Uterus (tissue), 4 donors: ENCODE measurements at places on chromosomes 12 and 14. TPM values are rescaled to one million over a fixed set of nuclear protein-coding genes. Genes with fewer than 3 reads are reported as not detected.

GUCY2C gene
- total RNA-seq, result not detected

KRT71 gene
- total RNA-seq, result not detected

LMO3 gene
- total RNA-seq, result 20.9 TPM

RND1 gene
- not detected for total RNA-seq

AQP5 gene
- total RNA-seq, result not detected

GRCh38 chr12:62170241-62170640 is 90.0 kb upstream of the USP15 start:
- H3K36me3 ChIP-seq, result no peaks in the 10 kb centered on the region
- no peak overlapping the region for H3K4me3 ChIP-seq

DNA sequence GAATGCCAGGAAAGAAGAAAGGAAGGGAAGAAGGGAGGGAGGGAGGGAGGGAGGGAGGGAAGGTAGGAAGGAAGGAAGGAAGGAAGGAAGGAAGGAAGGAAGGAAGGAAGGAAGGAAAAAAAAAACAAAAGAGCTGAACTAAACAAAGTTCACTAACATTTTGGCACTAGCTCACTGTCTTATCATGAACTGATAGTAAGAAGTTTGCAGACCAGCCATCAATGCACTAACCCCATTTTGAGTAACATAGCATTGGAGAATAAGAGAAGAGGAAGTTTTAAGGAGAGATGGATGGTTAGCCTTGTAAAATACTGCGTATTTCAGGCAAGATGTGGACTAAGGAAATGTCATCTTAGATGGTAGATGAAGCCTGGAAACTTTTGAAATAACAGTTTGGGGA is 1136.0 kb downstream of the FLRT2 start:
- no peaks in the 10 kb centered on the region for H3K27me3 ChIP-seq
- DNase-seq, result no peak
- no peak overlapping the region for H3K4me3 ChIP-seq
- no peaks in the 10 kb centered on the region for H3K4me1 ChIP-seq

DNA sequence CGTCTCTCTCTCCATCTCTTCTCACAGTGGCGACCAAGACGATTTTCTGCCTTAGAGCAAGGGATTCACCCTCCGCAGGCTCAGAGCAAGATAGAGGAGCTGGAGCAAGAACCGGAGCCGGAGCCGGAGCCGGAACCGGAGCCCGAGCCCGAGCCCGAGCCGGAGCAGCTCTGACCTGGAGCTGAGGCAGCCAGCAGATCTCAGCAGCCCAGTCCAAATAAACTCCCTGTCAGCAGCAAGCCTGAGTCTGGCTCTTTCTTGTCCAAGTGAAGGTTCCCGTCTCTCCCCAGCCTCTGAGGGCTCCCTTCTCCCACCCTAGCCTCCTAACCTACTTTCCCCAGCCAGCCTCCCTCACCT is 5.9 kb downstream of the LAG3 start:
- no peaks in the 10 kb centered on the region for H3K4me1 ChIP-seq
- no peaks in the 10 kb centered on the region for H3K36me3 ChIP-seq
- DNase-seq, result no peak
- peak overlapping the region; percentile 83 for H3K27ac ChIP-seq

DNA sequence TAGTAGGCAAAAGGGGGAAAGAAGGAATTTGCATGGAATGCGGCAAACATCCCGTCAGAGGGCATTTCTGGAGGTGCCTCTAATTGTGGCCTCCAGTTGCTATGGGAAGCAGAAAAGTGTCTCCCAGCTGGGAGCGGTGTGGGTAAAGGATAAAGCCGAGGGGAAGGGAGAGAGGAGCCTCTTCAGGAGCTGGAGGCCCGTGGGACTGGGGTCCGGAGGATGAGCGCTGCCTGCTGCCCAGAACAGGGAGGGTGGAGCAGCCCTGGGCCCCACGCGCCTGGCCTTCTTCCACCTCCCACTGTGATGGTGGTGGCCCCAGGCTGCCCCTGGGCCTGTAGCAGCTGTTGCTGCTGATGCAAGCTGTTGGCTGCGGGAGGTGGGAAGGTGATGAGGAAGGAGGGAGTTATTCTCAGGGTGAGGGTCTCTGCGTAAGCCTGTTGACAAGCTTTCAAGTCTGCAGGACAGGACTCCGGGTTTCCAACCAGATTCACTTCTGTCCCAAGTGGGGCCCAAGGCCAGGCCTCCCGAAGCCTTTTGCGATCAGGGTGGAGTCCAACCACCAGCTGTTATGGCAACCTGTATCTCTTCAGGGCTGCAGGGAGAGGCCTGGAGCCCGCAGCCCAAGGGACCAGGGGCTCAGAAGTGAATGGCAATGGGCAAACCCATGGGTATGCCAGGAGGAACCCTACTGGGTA is 19.1 kb upstream of the PGF start:
- peaks cover 4% of the 10 kb centered on the region for H3K4me1 ChIP-seq
- no peaks in the 10 kb centered on the region for H3K27me3 ChIP-seq
- no peaks in the 10 kb centered on the region for H3K36me3 ChIP-seq
- DNase-seq, result peak; percentile 66
- H3K27ac ChIP-seq, result no peak overlapping the region

DNA sequence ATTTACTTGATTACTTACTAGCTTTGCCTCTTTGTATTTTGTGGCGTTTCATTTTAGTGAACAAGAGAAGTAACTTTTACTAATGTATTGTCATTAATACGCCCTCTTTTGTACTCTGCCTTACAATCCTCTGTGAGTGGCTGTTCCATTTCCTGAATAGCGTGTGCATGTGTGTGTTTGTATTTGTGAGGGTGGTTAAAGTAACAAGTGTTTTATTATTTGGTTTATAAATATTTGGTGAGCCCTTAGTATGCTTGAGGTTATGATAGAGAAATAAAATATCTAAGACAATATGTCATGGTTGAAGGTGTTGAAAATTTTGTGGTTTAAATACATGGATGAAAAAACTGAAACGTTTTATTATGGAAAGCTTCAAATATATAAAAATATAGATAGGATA is 71.7 kb upstream of the REP15 start:
- no peaks in the 10 kb centered on the region for H3K4me1 ChIP-seq
- DNase-seq, result no peak
- no peak overlapping the region for H3K4me3 ChIP-seq
- H3K27ac ChIP-seq, result no peak overlapping the region

GRCh38 chr14:91286530-91286937 is 42.0 kb upstream of the GPR68 start:
- peak; percentile 74 for DNase-seq
- H3K4me1 ChIP-seq, result peaks cover 5% of the 10 kb centered on the region
- no peak overlapping the region for H3K4me3 ChIP-seq

DNA sequence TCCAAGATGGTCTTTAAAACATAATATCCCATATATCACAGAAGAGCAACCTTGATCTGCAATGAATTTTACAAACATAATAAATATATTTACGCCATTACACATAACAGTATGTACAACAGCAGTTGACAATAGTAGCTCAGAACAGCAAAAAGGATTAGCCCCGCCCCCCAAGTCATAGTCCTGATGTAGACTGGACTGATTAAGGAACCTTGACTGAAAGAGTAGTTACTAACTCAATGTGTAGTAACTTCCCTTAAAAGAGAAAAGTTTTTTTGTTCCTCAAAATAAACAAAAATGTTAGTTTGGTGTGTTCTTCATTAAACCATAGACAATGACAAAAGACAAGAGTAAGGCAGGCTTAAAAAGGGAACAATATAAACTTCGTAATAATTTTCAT is 44.5 kb downstream of the GTF2A1 start:
- H3K4me3 ChIP-seq, result no peak overlapping the region
- H3K27ac ChIP-seq, result peak overlapping the region; percentile 69
- H3K4me1 ChIP-seq, result no peaks in the 10 kb centered on the region
- no peak for DNase-seq
- H3K27me3 ChIP-seq, result no peaks in the 10 kb centered on the region
- H3K36me3 ChIP-seq, result no peaks in the 10 kb centered on the region
